Activated CD4-positive, alpha-beta memory T cell treated with anti-CD3 and anti-CD28 coated beads for 36 hours (primary cell): ENCODE measurements at places on chromosomes 1 and 21. TPM values are rescaled to one million over a fixed set of nuclear protein-coding genes. Genes with fewer than 3 reads are reported as not detected.

DNA sequence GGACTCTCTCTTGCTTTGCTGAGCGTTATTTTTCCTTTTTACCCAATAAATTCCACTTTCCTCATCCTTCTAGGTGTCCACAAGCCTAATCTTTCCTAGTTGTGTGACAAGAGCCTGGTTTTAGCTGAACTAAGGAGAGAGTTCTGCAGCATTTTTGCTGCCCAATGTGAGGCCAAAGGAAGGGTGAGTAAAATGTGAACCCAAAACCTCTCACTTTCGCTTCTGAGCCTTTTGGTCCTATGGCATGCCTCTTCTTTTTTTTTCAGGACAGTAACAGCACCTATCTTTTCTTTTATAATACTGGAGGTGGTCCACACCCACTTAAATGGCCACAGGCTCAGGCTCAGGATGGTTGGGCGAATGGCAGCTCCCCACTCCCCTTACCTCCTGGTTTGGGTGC lies 111.1 kb downstream of the COP1 start:
- peaks cover 2% of the 10 kb centered on the region for H3K4me1 ChIP-seq
- peaks cover 53% of the 10 kb centered on the region for H3K36me3 ChIP-seq
- DNase-seq, result no peak

The AKT3 gene
- 33.3 TPM for total RNA-seq

The BMP8A gene
- not detected for total RNA-seq

The ASTN1 gene
- not detected for total RNA-seq

The CYYR1 gene
- not detected for total RNA-seq

DNA sequence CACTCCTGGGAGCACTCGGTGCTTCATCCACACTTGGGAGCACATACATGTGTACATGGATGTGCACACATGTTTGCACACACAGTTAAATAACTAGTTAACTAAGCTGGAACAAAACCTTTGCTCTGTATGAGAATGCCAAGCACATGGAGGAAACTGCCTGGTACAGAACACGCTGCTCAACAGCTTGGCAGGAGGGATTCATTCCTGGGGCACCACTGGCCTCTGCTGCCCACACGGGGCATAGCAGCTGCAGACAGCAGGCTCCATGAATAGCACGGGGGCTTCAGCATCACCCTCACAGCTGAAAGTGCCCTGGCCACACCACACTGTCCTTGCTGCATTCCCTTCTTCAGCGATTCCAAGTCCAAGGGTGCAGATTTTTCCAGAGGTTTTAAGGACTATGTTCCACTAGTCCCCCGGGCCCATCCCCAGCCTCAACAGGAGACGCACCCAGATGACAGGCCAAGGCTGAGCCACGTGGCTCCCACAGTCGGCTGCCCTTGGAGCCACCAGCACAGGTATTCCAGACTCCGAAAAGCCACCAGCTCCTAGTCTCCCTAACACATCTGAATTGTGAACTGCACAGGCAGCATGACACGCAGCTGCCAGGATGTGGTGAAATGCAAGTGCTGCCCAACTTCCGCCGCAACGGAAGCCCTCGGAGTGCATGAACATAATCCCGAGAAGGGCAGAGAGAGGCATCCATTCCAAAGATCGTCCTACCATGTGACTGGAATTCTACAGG lies 16.9 kb downstream of the NPHP4 start:
- H3K4me3 ChIP-seq, result no peak overlapping the region
- H3K4me1 ChIP-seq, result no peaks in the 10 kb centered on the region
- no peaks in the 10 kb centered on the region for H3K27me3 ChIP-seq
- peak; percentile 62 for DNase-seq

The CDC42BPA gene
- 2.1 TPM for total RNA-seq

DNA sequence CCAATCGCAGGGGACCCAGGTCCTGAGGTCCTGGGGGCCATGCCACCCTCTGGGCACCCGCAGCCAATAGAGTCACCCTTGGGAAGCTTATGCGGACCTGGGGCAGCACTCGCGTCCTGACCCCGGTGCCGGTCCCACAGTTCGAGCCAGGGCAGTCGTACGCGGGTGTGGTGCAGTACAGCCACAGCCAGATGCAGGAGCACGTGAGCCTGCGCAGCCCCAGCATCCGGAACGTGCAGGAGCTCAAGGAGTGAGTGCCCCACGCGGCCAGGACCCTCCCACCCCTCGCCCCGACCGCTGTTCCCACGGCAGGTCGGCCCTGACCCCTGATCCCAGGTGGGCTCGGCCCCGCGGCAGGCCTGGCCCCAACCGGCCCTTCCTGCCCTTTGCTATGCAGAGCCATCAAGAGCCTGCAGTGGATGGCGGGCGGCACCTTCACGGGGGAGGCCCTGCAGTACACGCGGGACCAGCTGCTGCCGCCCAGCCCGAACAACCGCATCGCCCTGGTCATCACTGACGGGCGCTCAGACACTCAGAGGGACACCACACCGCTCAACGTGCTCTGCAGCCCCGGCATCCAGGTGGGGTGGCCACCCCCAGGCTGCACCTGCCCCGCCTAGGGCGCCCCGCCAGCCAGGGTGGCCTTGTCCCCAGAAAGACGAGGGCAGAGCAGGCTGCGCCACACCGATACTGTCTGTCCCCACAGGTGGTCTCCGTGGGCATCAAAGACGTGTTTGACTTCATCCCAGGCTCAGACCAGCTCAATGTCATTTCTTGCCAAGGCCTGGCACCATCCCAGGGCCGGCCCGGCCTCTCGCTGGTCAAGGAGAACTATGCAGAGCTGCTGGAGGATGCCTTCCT lies 20.5 kb downstream of the COL6A1 start:
- peak; percentile 4 for DNase-seq
- no peak overlapping the region for H3K4me3 ChIP-seq
- H3K27ac ChIP-seq, result no peak overlapping the region
- no peaks in the 10 kb centered on the region for H3K36me3 ChIP-seq
- H3K4me1 ChIP-seq, result no peaks in the 10 kb centered on the region
- H3K27me3 ChIP-seq, result no peaks in the 10 kb centered on the region

- peaks cover 11% of the 10 kb centered on the region for H3K36me3 ChIP-seq
- peak overlapping the region; percentile 98 for H3K27ac ChIP-seq
- peak overlapping the region; percentile 88 for H3K4me3 ChIP-seq
- no peak for DNase-seq
- H3K4me1 ChIP-seq, result peaks cover 31% of the 10 kb centered on the region
Observed at GRCh38 chr1:239717097-239717917, 330.9 kb downstream of the CHRM3 start.

The SPTA1 gene
- 0.10 TPM for total RNA-seq
